Ovary (tissue), 10 donors: ENCODE measurements at places on chromosomes 3 and 15. TPM values are rescaled to one million over a fixed set of nuclear protein-coding genes. Genes with fewer than 3 reads are reported as not detected.

MITF gene
- 37.1 TPM for polyA plus RNA-seq

DNA sequence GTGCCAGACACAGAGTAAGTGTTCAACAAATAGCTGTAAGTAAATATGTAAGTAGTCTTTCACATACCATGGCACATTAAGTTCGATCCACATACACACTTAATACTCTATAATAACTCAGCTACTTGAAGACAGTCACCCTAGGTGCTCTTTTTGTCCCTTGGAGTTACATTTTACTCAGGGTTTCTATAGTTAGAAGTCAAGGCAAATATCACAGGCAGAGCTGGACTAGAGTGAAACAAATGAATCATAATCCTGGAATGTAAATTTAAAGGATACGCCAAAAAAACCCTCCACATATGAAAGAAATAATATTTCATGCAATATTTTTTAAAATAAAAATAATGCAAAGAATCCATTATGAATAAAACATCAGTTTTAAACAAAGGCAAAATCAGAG lies 461.8 kb downstream of the MAGI1 start:
- no peak overlapping the region for H3K4me3 ChIP-seq
- no peak for DNase-seq
- no peak overlapping the region for H3K27ac ChIP-seq
- H3K36me3 ChIP-seq: no peaks in the 10 kb centered on the region

DNA sequence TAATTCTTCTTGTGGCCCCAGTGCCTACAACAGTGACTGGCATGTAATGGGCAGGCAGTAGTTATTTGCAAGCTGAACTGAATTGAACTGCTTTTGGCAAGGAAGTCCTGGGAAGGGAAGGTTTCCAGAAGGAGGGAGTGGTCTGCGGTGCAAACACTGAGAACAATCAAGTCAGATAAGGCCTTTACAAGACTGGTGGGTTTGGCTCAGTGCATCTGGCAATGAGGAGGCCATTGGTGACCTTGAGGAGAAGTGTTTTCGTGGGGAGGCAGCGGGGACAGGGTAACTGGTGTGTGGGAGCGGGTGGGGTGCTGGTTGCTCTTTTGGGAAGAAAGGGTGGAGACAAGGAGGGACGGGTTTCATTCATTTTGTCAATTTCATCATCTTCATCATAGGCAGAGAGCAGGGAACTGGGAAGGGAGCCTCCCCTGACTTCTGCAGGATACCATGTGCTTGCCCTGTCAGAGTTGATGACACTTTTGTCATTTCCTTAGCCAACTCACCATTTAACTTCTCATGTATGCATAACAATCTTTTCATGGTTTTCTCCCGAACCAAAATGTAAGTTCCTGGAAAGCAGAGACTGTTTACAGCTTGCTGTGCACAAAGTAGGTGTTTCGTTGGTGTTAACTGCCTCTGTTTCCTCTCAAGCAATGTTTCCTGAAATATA lies 8.4 kb upstream of the EHD4 start:
- H3K27ac ChIP-seq: peak overlapping the region; percentile 32
- H3K4me1 ChIP-seq: peaks cover 6% of the 10 kb centered on the region
- peak; percentile 24 for DNase-seq
- no peak overlapping the region for H3K4me3 ChIP-seq

THUMPD3 gene
- 25.9 TPM for polyA plus RNA-seq

DNA sequence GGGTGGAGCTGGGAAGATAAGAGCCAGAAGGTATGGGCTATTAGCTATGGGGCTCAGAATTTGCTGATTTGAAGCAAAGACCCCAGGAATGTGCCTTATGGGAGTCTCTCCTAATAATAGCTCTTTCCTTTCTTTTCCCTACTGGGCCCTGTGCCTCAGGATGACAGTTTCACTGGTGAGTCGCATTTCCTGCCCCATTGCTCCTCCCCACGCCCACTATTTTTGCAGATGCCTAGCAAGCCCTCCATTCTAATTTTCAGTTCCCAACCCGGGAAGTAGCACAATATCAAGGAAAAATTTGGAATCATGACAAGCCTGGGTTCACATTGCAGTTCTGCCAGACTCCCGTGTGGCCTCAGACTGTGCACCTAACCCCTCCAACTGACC lies 583 bp downstream of the IL17RE start:
- H3K27me3 ChIP-seq: no peaks in the 10 kb centered on the region
- no peak overlapping the region for H3K4me3 ChIP-seq
- no peaks in the 10 kb centered on the region for H3K36me3 ChIP-seq
- H3K27ac ChIP-seq: no peak overlapping the region

DNA sequence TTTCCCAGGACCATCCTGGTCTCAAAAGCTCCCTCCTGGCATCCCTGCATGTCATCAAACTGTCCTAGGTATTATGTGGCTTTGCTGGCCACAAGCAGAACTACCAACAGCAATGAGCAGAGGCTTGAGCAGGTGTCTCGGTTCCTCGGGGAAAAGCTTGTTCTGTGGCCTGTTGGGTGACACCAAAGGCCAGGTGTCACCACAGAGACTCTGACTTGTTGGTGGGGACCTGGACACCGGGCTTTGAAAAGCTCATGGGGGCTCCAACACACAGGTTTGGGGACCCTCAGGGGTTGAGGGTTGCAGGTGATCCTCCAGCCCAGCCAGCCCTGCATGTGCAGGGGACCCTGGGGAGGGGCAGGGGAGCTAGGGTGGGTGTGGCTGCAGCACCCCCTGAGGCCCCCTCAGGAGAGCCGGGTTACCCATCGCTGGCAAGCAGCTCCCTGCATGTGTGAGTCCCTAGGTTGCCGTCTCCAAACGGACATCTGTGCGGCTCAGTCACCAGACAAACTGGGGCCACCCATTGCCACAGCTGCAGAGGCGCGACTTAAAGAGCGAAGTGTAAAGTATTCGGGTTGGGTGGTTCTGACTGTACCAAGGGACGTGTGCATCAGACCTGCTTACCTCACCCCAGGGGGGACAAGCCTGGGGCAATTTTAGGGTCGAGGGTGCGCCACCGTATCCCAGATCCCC lies 140.1 kb downstream of the CHSY1 start:
- no peak overlapping the region for H3K4me3 ChIP-seq
- H3K36me3 ChIP-seq: no peaks in the 10 kb centered on the region
- H3K27ac ChIP-seq: no peak overlapping the region

AMIGO3 gene
- polyA plus RNA-seq: 0.77 TPM

GRCh38 chr3:167684388-167684993 lies 30.7 kb upstream of the WDR49 start:
- peak; percentile 40 for DNase-seq
- H3K36me3 ChIP-seq: no peaks in the 10 kb centered on the region
- no peaks in the 10 kb centered on the region for H3K27me3 ChIP-seq
- no peak overlapping the region for H3K4me3 ChIP-seq
- H3K4me1 ChIP-seq: no peaks in the 10 kb centered on the region

SMCO1 gene
- not detected for polyA plus RNA-seq
